ENCODE measurements at places on chromosomes 6 and 20. TPM values are rescaled to one million over a fixed set of nuclear protein-coding genes. Genes with fewer than 3 reads are reported as not detected.

Gene DZANK1
- 0.83 TPM for total RNA-seq

Gene NR2E1
- not detected for total RNA-seq

Gene BTNL2
- total RNA-seq: not detected

Gene PI16
- under 0.01 TPM for total RNA-seq

Gene CLVS2
- not detected for total RNA-seq

Gene TINAG
- total RNA-seq: not detected

Gene SOBP
- 1.1 TPM for total RNA-seq

Gene SLCO4A1
- total RNA-seq: 0.56 TPM

Gene C6orf52
- not detected for total RNA-seq

Gene AVP
- not detected for total RNA-seq

Gene C20orf141
- not detected for total RNA-seq

Gene CST9L
- total RNA-seq: not detected
